ENCODE measurements at places on chromosomes 1 and 21.

- DNase-seq = no peak
Measured at GRCh38 chr1:94384485-94385265, 33.5 kb upstream of the ABCD3 start.

DNA sequence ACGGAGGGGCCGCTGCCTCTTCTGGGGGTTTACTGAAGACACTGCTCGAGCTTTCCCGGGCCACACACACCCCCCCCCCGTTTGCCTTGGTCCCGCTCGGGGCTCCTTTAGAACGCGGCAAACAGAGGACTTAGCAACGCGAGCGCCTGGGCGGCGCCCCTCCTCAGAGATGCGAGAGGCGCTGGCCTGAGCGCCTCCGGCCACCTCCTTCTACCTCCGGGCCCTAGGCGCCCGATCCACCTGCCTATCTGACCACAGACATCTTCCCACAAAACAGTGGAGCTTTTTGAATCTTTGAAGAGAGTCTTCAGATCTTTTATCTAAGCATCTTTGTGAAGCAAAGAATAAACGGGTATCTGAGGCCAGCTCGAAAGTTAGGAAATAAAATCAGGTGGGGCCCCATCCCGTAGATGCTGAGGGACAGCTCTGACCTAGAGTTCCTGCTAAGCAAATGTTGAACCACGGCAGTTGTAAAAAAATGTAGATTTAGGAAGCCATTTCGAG is 436 bp upstream of the TTLL7 start:
- no peak for DNase-seq

GRCh38 chr1:12326986-12327385 is 97.2 kb downstream of the VPS13D start:
- DNase-seq = no peak

GRCh38 chr1:154807048-154807591 is 63.0 kb downstream of the KCNN3 start:
- no peak for DNase-seq

GRCh38 chr1:29767088-29767685 is 530.9 kb downstream of the PTPRU start:
- DNase-seq = no peak

DNA sequence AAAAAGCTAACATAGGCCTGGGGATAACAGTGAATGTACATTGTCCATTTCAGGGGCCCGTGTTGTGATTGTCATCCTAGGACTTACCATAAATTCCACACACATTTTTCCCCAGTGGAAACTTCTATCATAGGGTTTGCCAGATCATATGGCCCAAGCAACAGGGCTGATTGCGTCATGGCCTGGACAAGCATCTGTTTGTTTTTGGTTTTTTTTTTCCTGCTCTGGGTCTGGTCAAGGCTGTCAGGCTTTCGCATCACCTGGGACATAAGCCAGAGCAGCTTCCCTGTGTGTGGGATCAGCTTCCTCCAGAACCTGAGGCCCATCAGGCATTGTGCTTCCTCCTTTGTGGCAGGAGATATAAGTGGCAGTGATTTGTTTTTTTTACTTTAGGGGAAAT is 598.5 kb upstream of the USP24 start:
- DNase-seq = no peak

- DNase-seq = no peak
Measured at GRCh38 chr1:30087465-30087864, 635.9 kb downstream of the MATN1 start.

- DNase-seq = no peak
Measured at GRCh38 chr1:227774051-227774731, 39.0 kb downstream of the SNAP47 start.

- no peak for DNase-seq
Measured at GRCh38 chr1:18452550-18452949, 28.2 kb upstream of the KLHDC7A start.

DNA sequence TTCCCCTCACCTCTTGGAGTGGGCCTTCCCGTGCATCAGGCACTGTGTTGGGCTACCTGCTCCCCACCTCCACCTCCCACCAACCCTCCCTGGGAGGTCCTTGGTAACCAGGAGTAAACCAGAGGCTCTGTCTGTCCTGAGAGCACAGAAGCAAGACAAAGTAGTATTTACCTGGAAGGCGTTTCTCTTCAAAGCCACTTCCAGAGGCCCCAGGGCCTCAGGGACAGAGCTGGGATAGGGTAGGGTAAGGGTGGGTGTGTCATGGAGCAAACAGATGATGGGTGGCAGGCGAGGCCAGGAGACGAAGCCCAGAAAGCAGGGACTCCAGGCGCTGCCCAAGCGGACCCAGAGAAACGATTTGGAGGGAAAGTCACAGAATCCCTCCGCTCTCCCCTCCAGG is 77.2 kb upstream of the TARDBP start:
- DNase-seq = no peak

DNA sequence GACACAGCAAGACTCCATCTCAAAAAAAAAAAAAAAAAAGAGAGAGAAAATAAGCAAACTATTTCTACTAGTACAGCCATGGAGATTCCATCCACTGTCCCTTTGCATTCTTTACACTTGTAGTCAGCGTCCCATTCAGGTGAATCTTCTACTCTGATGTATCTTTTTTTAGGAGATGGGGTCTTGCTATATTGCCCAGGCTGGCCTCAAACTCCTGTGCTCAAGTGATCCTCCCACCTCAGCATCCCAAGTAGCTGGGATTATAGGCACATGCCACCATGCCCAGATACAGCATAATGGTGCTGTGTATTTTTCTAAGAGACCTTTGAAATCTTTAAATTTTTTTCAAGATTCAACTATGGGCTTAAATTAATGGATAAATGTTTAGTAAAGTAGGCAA is 8.1 kb upstream of the CENPL start:
- no peak for DNase-seq

GRCh38 chr21:42575111-42575510 is 61.5 kb downstream of the SLC37A1 start:
- no peak for DNase-seq

DNA sequence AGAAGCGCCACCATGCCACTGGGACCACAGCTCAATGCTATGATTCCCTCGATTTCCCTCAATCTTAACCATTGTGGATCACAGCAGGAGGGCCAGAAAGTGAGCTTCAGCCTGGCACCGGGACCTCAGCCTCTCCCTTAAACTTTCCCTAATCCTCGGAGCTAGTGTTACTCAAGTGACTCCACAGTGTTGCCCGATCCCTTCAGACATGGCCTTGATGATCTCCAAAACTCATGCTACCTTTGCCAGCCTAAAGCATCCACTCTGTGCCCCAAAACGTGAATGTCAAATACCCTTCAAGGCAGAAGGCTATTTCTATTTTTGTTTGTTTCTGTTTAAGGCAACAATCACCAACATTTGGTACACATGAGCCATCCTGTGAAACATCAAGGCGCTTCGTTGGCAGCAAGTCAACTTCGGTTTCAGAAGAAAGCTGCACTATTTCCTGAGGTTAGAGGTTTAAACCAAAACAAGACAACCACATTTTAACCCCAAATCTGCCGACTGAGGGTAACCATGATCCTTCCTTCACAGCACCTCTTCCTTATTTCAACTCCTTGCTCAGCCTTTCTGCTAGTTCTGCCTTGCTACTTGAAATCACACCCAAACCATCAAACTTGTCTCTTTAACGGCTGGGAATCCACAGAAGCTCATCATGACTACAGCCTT is 94.4 kb upstream of the KRTAP19-8 start:
- no peak for DNase-seq

DNA sequence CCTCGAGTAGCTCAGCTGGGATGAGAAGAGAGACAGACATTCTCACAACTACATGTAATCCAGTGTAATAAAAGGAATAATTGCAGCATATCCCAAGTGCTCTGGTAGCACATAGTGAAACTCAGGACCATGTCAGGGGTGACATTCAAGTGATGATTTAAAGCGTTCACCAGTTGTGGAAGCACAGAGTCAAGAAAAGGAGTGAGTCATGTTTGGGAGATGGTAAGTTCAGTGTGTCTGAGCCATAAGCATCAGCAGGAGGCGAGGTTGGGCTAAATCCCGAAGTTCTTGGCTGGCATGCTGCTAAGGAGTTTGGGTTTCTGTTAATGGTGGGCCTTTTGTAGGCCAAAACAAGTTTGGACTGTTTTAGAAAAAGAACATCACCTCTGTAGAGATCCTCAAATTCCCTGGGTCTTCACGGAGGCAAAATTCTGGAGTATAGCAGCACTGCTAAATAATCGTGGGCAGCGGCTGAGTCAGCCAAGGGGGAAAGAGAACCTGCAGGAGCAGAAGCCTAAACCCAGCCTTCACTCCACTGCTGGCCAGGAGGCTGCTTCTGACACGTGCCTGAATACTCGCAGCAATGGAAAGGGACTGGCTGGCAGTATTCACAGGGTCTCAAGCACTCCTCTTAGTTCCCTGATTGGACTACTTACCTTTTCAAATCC is 7.2 kb upstream of the NHLH1 start:
- no peak for DNase-seq

- no peak for DNase-seq
Measured at GRCh38 chr1:152392909-152393308, 21.2 kb downstream of the CRNN start.

DNA sequence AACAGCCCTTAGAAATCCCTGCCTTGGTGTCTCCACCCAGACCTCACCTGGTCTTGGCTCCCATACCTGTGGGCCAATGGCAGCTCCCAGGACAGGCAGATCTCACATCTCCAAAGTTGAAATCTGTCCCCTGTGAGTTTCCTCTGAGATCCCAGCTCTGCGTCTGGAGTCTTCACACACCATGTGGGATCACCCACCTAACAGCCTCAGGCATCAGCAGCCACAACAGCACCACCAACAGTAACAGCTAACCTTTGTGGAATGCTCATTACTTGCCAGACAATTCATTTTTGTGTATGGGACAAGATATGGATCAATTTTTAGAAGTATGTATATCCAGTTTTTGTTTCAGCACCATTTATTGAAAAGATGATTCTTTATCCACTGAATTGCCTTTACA is 523.2 kb downstream of the MATN1 start:
- DNase-seq = no peak

DNA sequence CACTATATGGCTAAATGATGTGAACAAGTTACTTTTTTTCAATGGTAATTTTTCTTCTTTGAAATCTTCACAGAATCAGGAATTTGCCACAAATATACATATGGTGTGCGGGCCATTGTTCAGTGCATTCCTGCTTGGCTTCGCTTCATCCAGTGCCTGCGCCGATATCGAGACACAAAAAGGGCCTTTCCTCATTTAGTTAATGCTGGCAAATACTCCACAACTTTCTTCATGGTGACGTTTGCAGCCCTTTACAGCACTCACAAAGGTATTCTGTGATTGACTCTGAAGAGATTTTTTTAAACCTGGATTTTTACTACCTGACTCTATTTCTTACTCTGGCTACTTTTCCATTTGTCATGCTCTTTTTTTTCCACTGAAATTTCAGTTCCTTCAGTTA is 76.2 kb upstream of the KIAA1614 start:
- no peak for DNase-seq

DNA sequence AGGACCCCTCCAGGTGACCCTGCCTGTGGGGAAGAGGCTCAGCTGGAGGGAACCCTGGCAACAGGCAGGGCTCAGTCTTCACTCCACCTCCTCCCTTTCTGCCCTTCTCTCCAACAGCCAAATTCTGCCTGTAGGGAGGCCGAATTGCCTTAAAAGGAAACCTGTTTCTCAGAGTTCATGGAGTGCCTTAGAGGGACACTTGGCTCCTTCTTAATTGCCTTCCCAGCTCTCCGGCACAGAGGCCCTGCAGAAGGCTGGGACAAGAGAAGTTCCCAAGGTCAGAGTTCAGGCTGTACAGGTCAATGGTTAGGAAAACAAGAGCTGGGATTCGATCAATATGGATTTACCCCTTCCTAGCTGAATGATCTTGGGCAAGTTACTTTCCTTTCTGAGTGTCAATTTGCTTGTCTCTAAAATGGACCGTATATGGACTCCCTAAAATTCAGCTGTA is 6.2 kb downstream of the CSRP1 start:
- peak; percentile 82 for DNase-seq

DNA sequence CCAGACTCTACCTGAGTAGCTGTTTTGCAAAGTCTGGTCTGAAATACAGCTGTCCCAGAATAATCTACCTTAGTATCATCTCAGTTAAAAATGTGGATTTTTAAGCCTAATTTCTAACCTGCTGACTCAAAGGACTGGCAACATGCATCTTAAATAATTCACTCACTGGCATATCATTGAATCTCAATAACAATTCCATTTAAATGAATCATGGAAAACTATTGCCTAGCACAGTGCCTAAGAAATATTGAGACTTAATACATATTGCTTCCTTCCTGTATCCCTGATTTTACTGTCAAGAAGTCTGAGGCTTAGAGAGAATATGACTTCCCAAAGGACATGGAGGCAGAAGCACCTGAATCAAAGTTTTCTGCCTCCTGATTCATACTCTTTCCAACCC is 3.1 kb downstream of the CCDC190 start:
- no peak for DNase-seq

GRCh38 chr1:162905174-162906158 is 44.5 kb upstream of the CCDC190 start:
- no peak for DNase-seq

GRCh38 chr1:11488201-11488770 is 9.3 kb downstream of the DISP3 start:
- no peak for DNase-seq

GRCh38 chr21:34820051-34820450 is 151.3 kb downstream of the CLIC6 start:
- DNase-seq = no peak

- DNase-seq = no peak
Measured at GRCh38 chr1:204455063-204455830, 39.4 kb downstream of the PIK3C2B start.

DNA sequence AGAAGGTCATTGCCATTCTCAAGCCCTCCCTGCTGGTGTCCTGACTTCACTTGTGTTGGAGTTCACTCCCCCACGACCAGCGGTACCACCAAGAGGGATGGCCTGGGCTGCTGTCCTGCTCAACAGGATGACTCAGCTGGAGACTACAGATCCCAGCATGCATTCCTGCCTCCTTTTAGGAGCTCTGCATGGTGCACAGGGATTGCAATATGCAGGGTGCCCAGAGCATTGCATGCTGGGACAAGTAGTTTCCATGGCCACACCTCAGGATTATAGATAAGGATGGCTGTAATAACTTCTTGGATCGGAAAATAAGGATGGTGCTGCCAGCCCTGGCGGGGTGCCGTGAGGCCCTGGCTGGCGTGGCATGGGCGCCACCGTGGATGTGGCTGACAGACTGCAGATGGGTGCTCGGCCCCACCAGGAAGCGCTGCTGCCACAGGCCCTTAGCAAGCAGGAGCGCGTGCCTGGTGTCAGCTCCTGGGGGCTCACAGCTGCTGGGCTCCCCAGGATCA is 150.0 kb downstream of the CASZ1 start:
- no peak for DNase-seq

- no peak for DNase-seq
Measured at GRCh38 chr21:24861471-24861870, 745.8 kb downstream of the MRPL39 start.

GRCh38 chr1:59703918-59704378 is 110.8 kb upstream of the HOOK1 start:
- no peak for DNase-seq

DNA sequence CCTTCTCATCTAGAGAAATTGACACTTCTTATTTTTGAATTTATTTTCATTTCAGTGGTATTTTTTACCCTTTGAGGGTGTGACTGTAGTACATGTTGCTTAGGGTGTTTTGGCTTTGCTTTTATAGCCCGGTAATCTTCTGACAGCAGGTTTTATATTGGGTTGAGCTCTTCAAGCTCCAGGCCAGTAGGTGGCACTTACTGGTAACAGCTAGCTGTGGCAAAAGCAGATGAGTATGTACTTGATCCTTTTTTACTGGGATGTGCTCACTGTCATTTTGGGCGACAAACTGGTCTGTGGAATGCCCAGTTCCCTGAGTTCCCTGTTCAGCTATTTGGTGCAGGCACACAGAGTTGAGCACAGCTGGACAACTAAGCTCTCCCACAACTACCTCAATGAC is 916.2 kb upstream of the B3GALT2 start:
- no peak for DNase-seq
